ENCODE measurements at places on chromosomes 2 and 18.

- DNase-seq: no peak
Measured at GRCh38 chr18:7904529-7904928, 337.4 kb downstream of the PTPRM start.

DNA sequence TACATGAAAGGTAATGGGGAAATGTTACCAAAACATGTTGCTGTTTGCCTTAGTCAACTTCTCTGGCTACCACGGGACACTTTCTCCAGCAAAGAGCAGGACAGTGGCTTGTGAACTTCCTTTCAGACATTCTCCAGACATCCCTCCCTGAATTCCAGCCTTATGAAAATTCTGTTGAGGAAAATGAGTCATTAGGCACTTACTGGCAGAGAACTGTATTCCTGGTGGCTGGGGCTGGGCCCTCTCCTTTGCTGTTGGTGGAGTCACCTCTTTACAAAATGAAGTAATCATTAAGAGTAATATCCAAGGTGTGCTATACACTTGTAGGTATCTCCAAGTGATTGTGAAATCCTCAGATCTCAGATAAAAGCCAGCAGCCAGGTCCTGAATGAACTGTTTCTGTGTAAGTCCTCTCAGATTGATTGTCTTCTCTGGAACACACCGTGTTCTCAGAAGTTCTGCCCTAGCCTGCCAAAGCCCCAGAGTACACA lies 1.3 kb upstream of the FAP start:
- DNase-seq: no peak

DNA sequence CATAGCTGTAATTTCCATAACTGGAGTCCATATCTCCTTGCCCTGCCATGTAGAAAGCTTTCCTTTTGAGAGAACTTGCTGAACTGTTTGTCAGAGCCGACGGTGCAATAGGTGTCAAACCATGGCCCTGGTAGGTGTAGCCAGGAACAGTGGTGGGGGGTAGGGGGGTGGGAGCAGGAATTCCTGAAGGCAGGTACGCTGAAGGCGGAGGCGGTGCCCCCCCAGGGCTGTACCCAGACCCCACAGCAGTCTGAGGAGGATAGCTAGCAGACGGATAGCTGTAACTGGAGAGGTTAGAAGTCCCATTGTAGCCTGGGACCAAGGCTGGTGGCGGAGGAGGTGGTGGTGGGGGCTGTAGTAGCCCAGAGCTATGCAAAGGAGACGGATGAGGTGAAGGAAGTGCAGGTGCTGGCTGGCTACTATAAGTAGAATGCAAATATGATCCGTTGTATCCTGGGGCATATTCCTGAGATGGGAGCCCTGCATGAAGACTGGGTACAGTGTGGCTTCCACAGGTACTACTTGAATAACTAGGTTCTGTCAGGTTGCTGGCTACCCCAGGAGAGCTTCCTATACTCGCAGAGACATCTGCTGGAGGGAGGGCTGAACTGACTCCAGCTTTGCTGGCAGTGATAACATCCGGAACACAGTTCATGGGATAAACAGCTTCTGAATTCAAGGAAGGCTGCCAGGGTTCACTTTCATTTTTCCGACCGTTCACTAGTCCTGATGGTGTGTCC lies 124.8 kb downstream of the FIGN start:
- DNase-seq: no peak

- no peak for DNase-seq
Measured at GRCh38 chr2:108916122-108916795, 72.8 kb downstream of the EDAR start.

- DNase-seq: no peak
Measured at GRCh38 chr2:150689590-150689989, 202.1 kb upstream of the RND3 start.

- DNase-seq: no peak
Measured at GRCh38 chr2:232328516-232329460, 49.8 kb upstream of the ALPP start.

GRCh38 chr2:71226096-71226964 lies 573 bp downstream of the PAIP2B start:
- no peak for DNase-seq
